Activated T-cell treated with anti-CD3 and anti-CD28 coated beads, Interleukin-2, amount 50 U/mL, for 72 hours (primary cell): ENCODE measurements at places on chromosomes 11 and 22. TPM values are rescaled to one million over a fixed set of nuclear protein-coding genes. Genes with fewer than 3 reads are reported as not detected.

The APOA1 gene
- total RNA-seq: not detected

DNA sequence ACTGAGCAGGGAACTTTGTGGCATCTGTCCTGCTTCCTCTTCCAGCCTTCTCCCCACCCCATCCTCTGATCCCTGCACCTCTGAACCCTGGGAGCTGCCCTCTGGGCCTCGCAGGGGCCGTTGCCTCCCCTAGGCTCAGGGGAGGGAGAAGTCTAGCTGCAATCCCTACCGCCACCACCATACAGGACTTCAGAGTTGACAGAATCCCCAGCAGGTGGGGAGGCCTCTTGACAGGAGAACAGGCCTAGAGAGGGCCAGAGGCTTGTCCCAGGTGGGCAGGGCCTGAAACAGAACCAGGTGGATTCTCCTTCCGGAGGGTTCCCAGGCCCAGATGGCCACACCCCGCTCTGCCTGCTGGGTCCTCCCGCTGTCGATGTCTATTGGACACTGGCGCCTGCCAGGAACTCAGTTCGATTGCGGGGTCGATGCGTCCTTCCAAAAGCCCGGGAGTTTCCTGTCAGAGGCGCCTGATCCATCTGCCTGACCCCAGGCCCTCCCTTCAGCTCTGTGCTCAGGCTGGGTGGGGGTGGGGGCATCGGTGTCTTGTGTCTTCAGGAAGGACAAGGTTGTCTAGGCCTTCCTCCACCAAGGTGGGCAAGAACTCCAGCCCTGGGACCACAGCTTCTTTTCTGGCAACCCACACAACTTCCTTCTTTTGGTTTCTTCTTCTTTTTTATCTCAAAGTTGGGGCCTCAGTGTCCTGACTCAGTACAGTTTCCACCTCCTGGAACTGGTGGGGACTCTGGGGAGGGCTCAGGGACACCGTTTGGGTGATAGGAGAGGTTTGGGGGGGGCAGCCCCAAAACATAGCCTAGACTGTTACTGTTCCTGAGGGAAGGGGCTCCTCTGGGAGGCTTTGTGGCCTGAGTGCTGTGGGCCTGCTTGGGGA is 6.4 kb downstream of the STARD10 start:
- H3K27ac ChIP-seq: no peak overlapping the region
- H3K4me1 ChIP-seq: peaks cover 31% of the 10 kb centered on the region
- peak overlapping the region; percentile 1 for H3K4me3 ChIP-seq
- peak; percentile 40 for DNase-seq
- no peaks in the 10 kb centered on the region for H3K36me3 ChIP-seq

DNA sequence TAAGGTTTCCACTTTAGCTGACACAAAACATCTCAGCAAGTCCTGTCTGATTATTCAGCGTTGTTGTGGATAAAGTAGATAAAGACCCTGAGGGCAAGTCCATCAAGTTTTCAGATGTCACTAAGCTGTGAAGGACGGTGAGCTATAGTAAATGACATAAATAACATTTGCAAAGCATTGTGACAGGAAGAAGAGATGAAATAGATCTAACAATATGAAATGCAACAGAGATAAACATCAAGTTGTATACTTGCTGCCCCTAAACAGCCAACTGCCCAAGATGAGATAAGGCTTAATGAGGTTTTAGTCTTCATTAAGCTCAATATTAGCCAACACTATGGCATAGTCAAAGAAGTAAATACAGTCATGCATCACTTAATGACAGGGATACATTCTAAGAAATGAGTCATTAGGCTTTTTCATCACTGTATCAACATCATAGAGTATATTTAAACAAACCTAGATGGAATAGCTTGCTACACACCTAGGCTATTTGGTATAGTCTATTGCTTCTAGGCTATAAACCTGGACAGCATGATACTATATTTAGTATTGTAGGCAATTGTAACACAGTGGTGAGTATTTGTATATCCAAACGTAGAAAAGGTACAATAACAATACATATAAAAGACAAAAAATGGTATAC is 625.1 kb upstream of the ANO5 start:
- no peak for DNase-seq
- H3K4me3 ChIP-seq: no peak overlapping the region
- no peaks in the 10 kb centered on the region for H3K36me3 ChIP-seq
- H3K27ac ChIP-seq: no peak overlapping the region
- H3K4me1 ChIP-seq: no peaks in the 10 kb centered on the region

DNA sequence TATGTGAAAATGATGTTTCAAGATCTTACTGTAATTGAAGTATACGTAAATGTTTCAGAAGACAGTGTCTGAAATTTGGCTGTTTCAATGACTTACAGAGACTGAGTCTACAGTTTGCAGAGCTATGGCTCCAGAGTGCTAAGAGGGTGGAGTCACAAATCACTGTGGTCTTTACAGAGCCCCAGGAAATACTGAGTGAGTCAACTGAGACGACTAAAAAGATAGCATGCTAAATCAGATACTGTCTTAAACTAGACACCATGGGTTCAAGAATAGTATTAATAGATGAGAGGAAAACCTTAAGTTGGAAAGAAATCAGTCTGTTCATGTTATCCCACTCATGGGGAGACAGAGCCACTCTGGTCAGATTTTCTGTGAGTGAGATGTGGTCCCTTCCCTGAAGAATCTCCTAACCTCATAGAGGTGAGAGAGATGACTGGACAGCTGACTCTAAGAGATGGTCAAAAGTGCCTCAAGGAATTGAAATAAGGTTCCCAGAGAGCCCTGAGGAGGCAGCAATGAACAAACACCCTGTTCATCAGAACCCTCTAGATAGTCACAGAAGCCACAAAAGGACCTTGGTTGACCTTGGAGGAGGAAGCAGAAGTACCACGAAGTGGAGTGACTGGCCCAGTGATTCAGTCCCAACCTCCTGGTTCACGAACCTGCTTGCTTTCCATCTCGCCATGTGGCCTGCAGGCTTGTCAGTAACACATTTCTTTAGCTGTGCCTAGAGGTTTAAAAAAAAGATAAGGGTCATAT is 30.2 kb downstream of the C11orf91 start:
- peaks cover 15% of the 10 kb centered on the region for H3K4me1 ChIP-seq
- DNase-seq: peak; percentile 33
- peaks cover 26% of the 10 kb centered on the region for H3K27me3 ChIP-seq
- H3K4me3 ChIP-seq: peak overlapping the region; percentile 52
- H3K36me3 ChIP-seq: no peaks in the 10 kb centered on the region

GRCh38 chr22:43404673-43405385 is 7.0 kb upstream of the MPPED1 start:
- H3K4me1 ChIP-seq: no peaks in the 10 kb centered on the region
- no peak overlapping the region for H3K27ac ChIP-seq
- H3K4me3 ChIP-seq: no peak overlapping the region
- peaks cover 15% of the 10 kb centered on the region for H3K27me3 ChIP-seq

DNA sequence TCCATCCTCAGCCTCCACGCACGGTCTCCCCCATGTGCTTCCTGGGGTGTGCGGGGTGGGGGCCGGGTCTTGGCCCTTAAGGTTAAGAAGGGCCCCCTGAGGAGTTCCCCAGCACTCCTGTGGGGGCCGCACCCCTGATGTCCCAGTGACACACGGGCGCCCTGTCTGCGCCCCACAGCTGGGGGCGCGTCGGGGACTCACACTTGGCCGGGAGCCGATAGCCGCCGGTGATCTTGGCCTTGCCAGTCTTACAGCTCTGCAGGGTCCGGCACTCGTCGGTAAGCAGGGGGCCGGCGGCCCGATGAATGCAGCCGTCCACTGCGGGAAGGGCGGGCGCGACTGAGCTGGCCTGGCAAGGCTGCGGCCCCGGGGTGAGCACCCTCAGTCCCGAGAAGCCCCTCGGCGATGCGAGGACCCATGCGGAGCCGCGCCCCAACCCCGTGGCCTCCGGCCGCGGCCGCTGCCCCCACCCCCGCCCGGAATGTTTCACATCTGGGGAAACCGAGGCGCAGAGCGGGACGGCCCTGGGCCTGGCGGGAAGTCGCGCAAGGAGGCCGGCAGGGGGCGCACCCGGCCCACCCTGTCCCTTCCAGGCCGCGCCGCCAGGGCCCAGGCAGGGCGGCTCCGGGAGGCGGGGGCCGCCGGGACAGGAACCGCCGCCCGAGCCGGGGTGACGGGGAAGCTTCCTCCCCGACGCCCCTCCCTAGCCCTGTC is 13.9 kb downstream of the OTUB1 start:
- no peaks in the 10 kb centered on the region for H3K27me3 ChIP-seq
- peak; percentile 75 for DNase-seq
- H3K36me3 ChIP-seq: peaks cover 2% of the 10 kb centered on the region

GRCh38 chr11:119847853-119848252 is 118.9 kb upstream of the NECTIN1 start:
- no peak for DNase-seq
- no peaks in the 10 kb centered on the region for H3K4me1 ChIP-seq
- no peaks in the 10 kb centered on the region for H3K36me3 ChIP-seq
- no peak overlapping the region for H3K4me3 ChIP-seq
- no peak overlapping the region for H3K27ac ChIP-seq

DNA sequence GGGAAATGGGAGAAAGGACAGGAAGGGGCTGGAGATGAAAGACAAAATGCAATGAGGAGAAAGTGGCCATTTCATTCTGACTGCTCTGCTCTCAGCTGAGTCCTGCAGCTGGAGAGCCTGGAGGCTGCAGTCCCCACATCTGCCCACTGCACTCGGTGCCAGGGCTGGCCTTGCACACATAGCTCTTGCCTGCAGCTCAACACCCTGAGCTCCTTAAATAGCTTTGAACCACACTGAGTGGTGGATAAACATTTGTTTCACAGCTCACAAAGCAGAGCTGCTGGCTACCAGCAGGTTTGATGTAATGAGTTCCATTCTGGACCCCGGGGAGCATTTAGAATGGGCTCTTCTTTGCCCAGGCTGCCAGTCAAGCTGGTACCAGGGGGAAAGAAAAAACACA is 426.1 kb upstream of the CADM1 start:
- peaks cover 47% of the 10 kb centered on the region for H3K27me3 ChIP-seq
- no peak overlapping the region for H3K4me3 ChIP-seq
- H3K27ac ChIP-seq: no peak overlapping the region

DNA sequence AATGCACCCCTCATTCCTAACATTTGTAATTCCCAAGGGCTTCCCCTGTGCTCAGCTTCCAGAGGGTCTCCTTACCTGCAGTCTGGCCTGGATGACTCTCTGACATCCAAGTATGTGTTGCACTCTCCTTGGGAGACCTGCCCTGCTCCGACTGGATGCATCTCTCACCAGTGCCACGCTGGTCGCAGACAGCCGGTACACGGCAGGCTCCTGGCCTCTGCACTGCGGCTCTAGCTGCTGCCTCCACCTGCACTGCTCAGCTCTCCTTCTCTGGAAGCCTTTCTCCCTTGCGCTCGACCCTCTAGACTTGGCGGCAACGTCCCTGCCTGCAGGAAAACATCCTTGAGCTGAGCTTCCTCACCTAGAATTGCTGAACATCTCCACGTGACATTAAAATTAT is 685.9 kb downstream of the BRD1 start:
- no peak overlapping the region for H3K4me3 ChIP-seq
- H3K36me3 ChIP-seq: no peaks in the 10 kb centered on the region
- H3K4me1 ChIP-seq: no peaks in the 10 kb centered on the region
- H3K27ac ChIP-seq: no peak overlapping the region
- H3K27me3 ChIP-seq: peaks cover 24% of the 10 kb centered on the region

DNA sequence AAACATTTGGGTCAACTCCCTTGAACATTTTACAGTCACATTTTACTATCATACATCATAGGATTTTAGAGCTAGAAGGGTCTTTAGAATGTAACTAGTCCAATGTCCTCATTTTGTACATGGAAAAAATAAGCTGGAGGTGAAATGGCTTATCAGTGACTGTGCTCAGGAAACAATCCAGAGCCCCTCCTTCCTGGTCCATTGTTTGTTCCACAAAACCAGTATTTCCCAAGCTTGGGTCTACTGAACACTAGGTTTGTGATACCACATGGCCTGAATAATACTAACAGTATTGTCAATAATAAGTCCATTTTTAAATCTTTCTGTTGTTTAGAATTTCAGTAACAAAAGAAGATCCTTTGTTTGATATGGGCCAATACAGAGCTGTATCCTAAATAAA is 27.1 kb downstream of the PDGFD start:
- H3K4me3 ChIP-seq: no peak overlapping the region
- H3K4me1 ChIP-seq: no peaks in the 10 kb centered on the region
- H3K36me3 ChIP-seq: no peaks in the 10 kb centered on the region
- DNase-seq: no peak
- no peaks in the 10 kb centered on the region for H3K27me3 ChIP-seq

GRCh38 chr11:18468059-18468458 is 12.4 kb downstream of the LDHAL6A start:
- H3K36me3 ChIP-seq: no peaks in the 10 kb centered on the region
- peaks cover 27% of the 10 kb centered on the region for H3K4me1 ChIP-seq
- H3K27ac ChIP-seq: no peak overlapping the region
- H3K27me3 ChIP-seq: no peaks in the 10 kb centered on the region
- no peak for DNase-seq
- peak overlapping the region; percentile 27 for H3K4me3 ChIP-seq

The RIBC2 gene
- total RNA-seq: 3.5 TPM

The DEFB131B gene
- not detected for total RNA-seq

DNA sequence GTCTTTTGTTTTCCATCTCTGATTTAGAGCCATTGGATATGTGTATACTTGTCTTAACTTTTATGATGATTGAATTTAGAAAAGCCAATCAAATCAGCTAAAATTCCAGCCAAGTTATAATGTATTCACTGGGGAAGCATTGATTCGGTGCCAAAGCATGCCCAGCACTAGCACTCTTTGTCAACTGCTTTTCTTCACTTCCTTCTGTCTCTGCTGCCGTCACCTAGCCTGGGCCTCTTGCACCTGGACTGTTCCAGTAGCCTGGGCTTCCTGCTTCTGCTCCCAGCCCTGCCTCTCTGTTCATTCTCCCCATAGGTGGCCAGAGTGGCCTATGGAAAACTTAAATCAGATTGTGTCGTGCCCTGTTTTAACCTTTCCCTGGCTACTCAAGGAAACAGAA is 80.7 kb downstream of the NAV2 start:
- no peaks in the 10 kb centered on the region for H3K36me3 ChIP-seq
- no peaks in the 10 kb centered on the region for H3K4me1 ChIP-seq
- H3K27me3 ChIP-seq: peaks cover 29% of the 10 kb centered on the region
- H3K4me3 ChIP-seq: no peak overlapping the region
- no peak for DNase-seq

DNA sequence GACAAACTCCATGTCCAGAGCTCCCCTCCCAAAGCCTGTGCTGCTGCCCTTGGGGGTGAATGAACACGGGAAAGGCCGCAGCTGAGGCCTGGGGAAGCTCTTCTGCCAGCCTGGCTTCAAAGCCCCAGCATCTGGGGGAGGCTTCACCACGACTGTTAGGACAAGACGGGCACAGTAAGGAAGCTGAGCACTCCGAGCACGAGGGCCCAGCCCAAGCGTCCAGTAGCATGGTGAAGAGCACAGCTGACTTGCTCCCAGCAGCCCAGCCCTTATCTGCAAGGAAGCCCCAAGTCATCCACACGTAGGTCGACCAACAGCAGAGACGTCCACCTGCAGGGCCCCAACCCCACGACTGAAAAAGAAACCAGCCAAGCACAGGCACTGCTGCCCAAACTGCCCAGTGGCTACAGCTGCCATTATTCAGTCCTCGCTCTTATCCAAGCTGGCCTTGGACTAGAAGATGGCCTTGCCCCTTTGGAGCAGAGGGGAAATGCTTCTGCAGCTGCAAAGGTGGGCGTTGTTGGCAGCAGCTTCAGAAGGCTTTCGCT is 62.5 kb downstream of the SHANK2 start:
- no peak for DNase-seq
- H3K4me3 ChIP-seq: no peak overlapping the region
- no peaks in the 10 kb centered on the region for H3K27me3 ChIP-seq
- H3K27ac ChIP-seq: no peak overlapping the region
- H3K4me1 ChIP-seq: no peaks in the 10 kb centered on the region

- no peak for DNase-seq
- peaks cover 16% of the 10 kb centered on the region for H3K27me3 ChIP-seq
- H3K36me3 ChIP-seq: no peaks in the 10 kb centered on the region
- H3K4me1 ChIP-seq: peaks cover 5% of the 10 kb centered on the region
- H3K27ac ChIP-seq: no peak within 1 kb of the TSS
These were observed at the start of gene MS4A1 for GRCh38 chr11:60455531-60456042. MS4A1 (plus strand) TSS chr11:60455847; CDS start chr11:60462375, 6,528 bp downstream.
